ENCODE measurements at places on chromosomes 16 and 17. TPM values are rescaled to one million over a fixed set of nuclear protein-coding genes. Genes with fewer than 3 reads are reported as not detected.

The CTRB1 gene
- not detected for total RNA-seq

The SLC38A8 gene
- total RNA-seq = not detected

The CIITA gene
- 0.17 TPM for total RNA-seq

The TMIGD1 gene
- not detected for total RNA-seq
